CD14-positive monocyte (primary cell): ENCODE measurements at places on chromosomes 5 and 9.

- DNase-seq: no peak
These were observed 102.0 kb upstream of the PTPN3 start for GRCh38 chr9:109600142-109600541.

DNA sequence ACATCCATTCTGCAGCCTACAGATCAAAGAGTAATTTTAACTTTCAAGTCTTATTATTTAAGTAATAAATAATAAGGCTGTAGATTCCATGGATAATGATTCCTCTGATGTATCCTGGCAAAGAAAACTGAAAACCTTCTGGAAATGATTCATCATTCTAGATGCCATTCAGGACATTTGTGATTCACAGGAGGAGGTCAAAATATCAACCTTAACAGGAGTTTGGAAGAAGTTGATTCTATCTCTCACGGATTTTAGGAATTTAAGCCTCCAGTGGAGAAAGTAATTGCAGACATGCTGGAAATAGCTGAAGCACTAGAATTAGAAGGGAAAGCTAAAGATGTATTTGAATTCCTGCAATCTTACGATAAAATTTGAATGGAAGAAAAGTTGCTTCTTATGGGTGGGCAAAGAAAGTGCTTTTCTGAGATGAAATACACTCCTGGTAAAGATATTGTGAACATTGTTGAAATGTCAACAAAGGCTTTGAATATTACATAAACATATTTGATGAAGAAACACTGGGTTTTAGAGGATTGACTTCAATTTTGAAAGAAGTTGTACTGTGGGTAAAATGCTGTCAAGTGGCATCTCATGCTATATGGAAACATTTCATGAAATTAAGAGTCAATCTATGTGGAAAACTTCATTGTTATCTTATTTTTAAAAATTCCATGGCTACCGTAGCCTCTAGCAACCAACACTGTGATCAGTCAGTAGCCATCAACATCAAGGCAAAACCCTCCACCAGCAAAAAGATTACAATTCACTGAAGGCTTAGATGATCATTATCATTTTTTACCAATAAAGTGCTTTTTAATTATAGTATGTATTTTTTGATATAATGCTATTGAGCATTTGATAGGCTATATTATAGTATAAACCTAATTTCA lies 1141.0 kb downstream of the CDH12 start:
- DNase-seq: no peak

- no peak for DNase-seq
These were observed 38.8 kb upstream of the PLPPR1 start for GRCh38 chr9:100989731-100990130.

DNA sequence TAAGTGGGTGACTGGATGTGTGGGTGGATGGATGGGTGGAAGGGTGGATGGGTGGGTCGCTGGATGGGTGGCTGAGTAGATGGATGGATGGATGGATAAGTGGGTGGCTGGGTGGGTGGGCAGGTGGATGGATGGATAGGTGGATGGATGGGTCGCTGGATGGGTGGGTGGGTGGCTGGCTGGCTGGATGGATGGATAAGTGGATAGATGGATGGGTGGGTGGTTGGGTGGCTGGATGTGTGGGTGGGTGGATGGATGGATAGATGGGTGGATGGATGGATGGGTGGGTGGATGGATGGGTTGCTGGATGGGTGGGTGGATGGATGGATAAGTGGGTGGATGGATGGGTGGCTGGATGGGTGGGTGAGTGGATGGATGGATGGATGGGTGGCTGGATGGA lies 27.3 kb upstream of the CEP72 start:
- DNase-seq: no peak

- no peak for DNase-seq
These were observed 20.2 kb downstream of the NR2F1 start for GRCh38 chr5:93603078-93603792.

- DNase-seq: no peak
These were observed 14.0 kb upstream of the SLC6A19 start for GRCh38 chr5:1187234-1187949.

DNA sequence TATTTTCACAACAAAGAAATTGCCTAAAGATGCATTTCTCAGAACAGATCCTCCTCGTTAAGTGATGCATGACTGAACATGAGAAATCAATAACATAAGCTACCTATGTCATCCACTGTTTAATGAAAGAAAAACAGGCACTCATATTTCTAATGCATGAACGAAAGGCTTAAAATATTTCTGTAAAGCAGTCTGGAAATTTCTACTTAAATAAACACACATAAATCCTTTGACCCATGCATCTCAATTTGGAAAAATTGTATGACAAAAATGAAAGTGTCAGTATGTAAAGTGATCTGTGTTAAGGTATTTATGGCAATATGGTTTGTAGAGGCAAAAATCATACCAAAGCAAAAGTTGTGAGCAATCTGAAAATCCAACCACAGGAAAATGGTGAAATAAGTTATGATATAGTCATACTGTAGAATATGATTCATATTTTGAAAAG lies 399.2 kb upstream of the GRAMD2B start:
- DNase-seq: no peak

- no peak for DNase-seq
These were observed 17.9 kb downstream of the TRUB2 start for GRCh38 chr9:128304136-128304970.

- no peak for DNase-seq
These were observed 23.1 kb upstream of the CATSPER3 start for GRCh38 chr5:134944630-134945029.

DNA sequence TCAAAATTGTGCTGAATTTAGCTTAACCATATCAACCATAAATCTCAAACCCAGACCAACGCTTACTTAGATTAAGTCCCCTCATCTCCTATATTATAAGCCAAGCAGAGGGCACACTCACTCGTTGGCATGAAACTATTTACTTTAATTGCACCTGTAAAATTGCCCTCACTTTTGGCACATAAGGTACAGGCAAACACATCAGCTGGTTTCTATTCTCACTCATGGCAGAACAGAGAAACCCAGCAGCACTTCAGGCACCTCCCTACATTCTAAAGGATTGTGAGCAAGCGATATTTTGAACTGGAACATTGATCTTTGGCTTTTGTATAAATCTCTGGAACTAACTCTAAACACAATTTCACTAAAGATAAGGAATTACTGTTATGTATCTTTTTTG lies 845.6 kb upstream of the CDH6 start:
- no peak for DNase-seq

DNA sequence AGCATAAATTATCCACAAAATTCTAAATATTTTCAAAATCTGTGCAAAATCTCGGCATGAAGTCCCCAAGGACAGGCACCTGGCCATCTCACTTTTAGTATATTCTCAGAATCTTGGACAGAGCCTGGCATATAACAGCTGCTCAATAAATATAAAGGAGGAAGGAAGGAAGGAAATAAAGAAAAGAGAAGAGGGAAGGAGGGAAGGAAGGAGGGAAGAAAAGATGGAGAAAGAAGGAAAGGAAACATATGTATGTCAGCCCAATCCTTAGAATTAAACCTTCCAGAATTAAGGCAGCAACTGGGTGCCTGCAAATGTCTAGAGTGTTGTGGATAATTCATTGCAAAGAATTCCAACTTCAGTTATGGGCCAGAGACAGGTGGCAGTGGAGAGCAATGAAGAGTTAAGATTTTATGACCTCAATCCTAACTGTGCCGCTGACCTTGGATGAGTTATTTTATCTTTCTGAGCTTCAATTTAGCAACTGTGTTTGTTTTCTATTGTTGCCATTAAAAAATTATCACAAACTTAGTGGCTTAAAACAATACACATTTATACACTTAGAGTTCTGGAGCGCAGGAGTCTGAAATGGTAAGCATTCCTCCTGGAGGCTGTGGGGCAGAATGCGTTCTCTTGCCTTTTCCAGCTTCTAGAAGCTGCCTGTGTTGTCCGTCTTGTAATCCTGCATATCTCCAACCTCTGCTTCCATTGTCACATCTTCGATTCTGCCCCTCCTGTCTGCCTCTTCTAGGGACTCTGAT lies 200.9 kb upstream of the MSX2 start:
- no peak for DNase-seq

DNA sequence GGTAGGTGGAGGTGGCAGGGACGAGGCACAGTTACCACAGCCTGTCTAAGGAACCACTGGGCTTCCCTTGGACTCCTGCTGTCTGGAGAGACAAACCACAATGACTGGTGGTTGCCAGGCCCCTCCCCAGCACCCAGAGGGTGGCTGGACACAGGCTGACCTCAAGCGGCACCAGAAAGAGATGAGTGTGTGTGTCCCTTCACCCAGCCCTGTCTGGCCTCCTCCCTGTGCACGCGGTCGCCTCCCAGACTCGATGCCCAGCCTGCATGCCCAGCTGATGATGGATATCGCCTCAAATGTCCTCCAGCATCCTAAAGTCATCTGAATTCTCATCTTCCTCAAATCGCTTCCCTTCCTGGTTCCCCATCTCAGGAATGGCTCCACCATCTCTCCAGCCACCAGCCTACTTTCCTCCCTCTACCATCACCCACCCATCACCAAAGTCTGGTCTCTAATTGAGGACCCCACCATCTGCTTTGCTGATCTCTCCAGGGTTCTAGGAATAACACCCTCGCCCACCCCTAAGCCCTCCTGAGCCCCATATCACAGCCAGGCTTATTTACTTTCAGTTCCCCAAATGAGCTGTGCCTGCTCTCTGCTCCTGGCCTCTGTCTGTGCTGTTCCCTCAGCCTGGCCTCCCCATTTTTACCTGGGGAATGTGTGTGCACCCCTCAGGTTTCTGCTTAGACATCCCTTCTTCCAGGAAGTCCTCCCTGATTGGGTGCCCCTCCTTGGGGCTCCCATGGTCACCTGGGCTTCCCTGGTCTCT lies 52.5 kb upstream of the GGTA1 start:
- peak; percentile 41 for DNase-seq

GRCh38 chr9:116566677-116567488 lies 120.2 kb upstream of the TRIM32 start:
- no peak for DNase-seq

DNA sequence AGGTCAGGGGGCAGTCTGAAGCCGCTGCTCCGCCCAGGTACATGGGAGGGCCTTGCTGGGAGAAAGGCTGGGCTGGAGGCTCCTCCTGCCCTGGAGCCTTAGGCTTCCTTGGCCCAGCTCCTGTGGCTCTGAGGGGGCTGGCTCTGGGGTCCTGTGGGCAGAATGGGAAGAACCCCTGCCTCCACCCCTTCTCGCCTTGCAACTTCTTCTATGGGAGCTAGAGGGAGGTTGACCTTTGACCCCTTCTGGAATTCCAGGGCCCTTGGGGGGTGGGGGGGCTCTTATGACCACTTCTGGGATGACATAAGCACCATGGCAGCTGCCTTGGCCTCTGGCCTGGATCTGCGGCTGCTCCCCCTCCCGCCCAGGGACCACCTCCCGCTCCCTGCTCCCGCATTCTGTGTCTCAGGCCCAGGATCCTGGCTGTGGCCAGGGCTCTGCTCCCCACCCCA lies 32.2 kb downstream of the IER5L start:
- no peak for DNase-seq

GRCh38 chr5:135594416-135594960 lies 15.7 kb upstream of the CXCL14 start:
- DNase-seq: no peak

DNA sequence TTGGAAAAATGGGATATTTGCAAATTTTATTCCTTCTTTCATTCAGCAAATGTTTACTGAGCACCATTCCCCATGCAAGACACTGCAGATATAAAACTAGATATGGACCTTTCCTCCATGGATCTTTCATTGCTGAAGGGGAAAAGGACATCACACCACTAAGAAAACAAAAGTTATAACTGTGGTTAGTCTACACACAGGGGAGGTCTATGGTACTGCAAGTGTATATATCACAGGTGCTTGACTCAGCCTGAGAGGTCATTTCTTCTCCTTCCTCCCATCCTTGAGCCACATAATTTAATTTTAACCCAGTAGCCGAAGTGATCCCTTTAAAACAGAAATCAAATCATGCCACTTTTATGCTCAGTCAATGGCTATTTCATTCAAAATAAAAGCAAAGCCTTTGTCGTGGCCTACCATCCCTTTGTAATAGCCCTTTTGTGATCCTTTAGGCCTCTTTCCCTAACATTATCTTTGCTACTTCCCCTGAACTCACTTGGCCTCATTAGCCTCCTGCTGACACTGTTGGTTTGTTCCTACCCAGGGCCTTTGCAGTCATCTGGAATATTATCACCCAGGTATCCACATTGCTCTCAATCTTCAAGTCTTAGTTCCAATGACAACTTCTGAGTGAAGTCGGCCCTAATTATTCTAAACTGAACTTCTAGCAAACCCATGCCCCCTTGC lies 213.2 kb downstream of the GABRB2 start:
- DNase-seq: no peak

DNA sequence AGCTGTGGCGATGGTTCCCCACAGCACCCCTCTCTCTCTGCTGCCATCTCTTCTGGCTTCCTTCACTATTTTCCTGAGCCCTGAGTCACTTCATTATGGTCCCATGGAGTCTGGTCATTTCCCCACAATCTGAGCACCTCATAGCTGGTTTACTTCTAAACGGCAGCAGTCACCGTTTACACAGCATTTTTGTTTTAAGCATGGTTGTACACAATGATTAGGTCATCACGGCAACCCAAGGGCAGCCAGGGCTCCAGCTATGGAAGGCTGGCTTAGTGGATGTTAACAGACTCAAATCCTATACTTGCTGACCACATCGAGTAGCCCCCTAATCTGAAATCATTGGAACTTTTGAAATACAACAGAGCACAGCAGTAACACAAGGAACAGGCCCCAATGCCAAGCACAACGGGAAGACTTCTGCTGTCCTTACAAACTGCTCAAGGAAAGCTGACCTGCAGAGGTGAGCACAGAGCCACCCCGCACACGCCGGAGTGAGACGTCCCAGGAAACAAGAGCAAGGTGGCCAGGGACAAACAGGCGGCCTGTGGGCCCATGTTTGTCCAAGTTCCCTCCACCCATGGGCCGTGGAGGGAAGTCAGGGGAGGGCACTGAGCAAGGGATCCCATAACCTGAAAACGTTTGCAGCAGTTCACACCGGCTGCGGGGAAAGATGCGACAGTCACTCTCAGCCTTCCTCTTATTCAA lies 22.9 kb downstream of the CAMSAP1 start:
- no peak for DNase-seq

DNA sequence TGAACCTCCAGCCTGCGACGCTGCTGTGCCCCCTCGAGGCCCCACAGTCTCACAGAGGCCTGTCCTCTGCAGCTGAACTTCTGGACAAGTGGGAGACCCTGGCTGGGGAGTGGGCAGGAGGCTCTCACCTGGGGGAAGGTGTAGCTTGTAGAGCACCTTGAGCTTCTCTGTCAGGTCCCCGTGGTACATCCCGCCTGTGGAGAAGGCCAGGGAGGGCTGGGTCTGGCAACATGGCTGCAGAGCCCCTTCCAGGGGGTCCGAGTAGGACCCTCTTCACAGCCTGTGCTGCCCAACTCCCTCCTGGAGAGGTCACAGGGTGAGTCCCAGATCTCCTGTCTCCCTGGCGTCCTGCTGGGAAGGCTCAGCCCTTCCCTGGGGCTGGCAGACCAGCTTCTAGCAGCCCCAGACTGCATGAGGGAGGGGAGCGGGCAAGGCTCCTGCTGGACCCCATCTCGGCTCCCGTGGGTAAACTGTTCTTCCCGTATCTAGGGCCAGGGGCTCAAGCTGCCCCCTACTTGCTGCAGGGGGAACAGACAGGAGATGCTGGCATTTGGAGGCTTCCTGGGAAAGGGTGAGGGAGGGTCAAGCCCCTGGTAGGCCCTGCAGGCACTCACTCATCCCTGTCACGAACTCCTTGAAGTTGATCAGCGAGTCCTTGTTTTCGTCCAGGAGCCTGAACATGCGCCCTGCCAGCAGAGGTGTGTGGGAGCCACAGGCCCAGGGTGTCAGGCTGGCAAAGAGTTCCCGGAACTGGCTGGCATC lies 11.2 kb upstream of the MRNIP start:
- no peak for DNase-seq
